ENCODE measurements at places on chromosomes 3 and 15.

GRCh38 chr3:139778682-139779233 lies 101.0 kb upstream of the NMNAT3 start:
- DNase-seq: no peak

- no peak for DNase-seq
These were observed 228.1 kb upstream of the AZI2 start for GRCh38 chr3:28576614-28577200.

GRCh38 chr3:106013971-106014370 lies 145.2 kb upstream of the CBLB start:
- no peak for DNase-seq

DNA sequence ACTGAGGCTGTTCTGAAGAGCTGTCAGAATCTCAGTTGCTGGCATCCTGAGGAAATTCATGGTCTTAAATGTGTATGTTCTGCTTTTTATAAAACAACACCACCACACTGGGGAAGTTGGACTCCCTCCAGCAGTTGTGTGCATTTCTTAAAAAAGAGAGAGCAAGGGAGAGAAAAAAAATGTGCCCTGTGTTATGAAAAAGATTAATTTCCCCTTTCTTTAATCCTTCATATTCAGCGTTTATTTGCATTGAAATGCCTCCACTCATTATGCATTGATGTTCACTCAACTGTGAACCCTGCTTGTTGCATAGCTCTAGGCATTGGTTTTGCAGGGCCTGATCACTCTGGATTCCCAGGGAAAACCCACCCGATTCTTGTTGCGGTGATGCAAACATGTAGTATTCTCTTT lies 4.4 kb upstream of the ZNF609 start:
- DNase-seq: no peak

DNA sequence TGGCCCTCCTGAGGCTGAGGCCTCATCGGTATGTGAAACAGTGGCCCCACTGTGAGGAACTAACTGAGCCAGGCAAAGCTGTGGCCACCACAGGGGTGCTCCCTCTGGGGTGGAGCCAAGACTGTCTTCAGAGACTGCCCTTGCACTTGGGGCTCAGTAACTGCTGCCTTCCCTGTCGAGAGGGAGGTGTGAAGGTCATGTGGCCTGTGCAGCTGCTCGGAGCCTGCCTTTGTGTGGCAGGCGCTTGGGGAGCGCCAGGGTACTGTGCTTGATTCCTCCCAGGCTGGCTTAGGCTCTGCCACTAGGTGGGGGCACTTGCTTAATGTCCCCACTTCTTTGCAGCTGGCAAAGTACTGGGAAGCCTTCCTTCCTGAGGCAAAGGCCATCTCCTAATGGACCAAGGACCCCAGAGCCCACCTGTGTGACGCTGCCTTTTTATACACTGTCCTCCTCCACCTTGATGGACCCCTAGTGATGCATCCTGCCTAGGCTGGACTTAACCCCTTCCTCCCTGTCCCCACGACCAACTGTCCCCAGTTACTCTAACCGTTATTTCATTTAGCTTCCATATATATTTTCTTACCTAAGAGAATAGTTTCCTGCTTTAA lies 14.2 kb upstream of the SNX22 start:
- no peak for DNase-seq

DNA sequence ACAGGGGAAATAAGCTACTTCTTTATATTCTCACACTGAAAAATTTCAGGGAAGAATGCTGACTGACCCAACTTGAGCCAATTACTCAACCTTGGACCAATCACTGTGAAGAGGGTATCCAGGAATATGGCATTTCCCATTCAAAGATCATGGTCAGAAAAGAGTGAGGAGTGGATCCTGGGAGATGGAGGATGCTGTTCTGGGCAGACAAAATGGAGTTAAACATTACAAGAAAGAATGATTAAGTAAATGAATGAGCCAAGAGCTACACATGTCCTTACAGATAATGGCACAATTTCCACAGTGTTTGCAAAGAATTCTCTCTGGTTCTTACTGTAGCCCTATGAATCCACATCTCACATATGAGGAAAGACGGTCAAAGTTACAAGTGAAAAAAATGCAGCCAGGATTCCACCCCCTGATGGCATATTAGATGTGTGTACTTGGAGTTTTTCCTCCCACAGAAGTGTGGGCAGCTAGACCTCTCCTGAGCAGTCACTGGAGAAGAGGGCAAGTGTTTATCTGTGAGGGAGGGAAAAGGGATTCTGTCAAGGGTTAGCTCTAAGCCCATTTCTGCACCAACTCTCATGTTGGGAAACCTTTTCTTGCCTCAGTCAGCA lies 33.8 kb downstream of the AMOTL2 start:
- no peak for DNase-seq

GRCh38 chr3:30848087-30848779 lies 46.2 kb downstream of the GADL1 start:
- no peak for DNase-seq

DNA sequence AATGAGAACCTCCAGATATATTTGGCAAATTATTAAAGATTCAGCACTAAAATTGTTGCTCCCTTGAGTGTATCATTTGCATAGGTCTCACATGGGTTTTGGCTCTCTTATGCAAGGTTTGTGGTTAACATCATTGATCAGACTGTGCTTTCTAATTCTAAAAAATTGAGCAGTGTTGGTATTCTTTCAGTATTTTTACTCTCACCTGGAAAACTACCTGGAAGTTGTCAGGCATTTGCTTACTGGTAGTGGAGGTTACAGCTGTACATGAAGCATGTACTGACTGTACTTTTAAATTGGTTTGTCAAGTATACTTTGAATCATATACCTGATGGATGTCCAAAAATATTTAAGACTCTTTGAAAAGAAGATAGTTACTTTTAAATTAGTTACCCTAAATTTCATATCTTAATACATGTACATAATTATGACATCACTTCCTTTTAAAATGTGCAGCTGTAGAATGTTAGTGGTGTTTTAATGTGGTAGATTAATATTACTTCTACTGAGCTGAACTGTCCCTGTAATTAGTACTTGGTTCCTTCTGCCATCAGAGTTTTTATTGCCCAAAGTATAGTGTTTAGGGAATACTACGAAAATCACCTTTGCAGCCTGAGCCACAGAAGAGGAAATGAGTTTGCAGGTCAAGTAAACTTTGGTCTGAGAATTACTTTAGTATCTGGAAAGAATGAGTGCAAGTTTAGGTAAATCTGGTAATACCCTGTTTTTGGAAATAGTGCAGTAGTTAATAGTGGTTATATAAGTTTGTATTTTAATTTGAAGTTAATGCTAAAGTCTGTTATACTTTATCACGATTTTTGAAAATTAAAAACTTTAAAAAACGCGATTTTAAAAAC lies 2.8 kb downstream of the CHD2 start:
- no peak for DNase-seq

- DNase-seq: no peak
These were observed 11.3 kb downstream of the DUSP7 start for GRCh38 chr3:52044869-52045619.

DNA sequence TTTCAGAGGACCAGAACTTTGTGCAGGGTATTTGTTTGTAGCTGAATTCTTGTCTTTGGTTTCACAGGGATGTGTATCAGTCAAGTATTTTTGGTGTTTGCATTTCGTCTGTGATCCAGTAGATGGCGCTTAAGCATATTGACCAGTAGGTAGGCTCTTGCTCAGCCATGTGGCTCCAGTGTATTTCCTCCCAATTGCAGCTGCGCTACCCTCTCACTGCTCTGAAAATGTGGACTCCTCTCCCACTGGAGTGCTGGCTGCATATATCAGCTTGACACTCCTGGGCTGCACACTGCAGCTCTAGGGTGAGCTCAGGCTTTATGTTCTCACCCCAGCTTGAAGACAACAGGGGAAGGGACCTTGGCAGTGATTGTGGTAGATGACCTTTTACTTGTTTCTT lies 1264.3 kb upstream of the ALCAM start:
- DNase-seq: no peak

GRCh38 chr3:188754267-188754666 lies 417.5 kb upstream of the TPRG1 start:
- no peak for DNase-seq

DNA sequence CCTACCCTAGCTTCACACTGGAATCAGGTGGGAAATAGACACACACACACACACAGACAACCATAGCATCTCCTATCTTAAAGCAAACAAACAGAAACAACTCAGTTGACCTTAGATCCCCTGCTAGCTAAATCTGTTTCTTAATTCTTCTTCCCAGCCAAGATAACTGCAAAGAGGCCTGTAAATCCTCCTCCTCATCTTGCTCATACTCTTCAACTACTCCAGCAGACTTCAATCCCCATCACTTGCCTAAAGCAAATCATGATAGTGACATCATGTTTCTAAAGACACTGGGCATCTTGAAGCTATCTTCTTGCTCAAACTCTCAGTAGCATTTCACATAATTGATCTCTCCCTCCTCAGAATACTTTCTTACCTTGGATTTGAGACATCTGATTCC lies 303.0 kb downstream of the RBMS3 start:
- no peak for DNase-seq

- no peak for DNase-seq
These were observed 118.3 kb upstream of the EIF1B start for GRCh38 chr3:40191251-40191650.

- no peak for DNase-seq
These were observed 31.1 kb downstream of the FAM174B start for GRCh38 chr15:92624401-92624991.

DNA sequence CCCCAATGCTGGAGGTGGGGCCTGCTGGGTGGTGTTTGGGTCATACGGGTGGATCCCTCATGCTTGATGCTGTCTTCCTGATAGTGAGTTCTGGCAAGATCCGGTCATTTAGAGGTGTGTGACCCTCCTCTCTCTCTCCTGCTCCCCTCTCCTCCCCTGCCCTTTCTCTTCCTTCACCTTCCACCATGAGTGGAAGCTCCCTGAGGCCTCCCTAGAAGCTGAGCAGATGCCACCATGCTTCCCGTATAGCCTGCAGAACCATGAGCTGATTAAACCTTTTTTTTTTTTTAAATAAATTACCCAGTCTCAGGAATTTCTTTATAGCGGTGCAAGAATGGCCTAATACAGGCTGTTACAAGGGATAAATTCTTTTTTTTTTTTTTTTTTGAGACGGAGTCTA lies 36.3 kb upstream of the IQSEC1 start:
- DNase-seq: no peak

- no peak for DNase-seq
These were observed 78.4 kb downstream of the IGF2BP2 start for GRCh38 chr3:185746470-185746869.

- DNase-seq: no peak
These were observed 6.3 kb downstream of the TMEM43 start for GRCh38 chr3:14131134-14131533.
